ENCODE measurements at places on chromosomes 4 and X.

DNA sequence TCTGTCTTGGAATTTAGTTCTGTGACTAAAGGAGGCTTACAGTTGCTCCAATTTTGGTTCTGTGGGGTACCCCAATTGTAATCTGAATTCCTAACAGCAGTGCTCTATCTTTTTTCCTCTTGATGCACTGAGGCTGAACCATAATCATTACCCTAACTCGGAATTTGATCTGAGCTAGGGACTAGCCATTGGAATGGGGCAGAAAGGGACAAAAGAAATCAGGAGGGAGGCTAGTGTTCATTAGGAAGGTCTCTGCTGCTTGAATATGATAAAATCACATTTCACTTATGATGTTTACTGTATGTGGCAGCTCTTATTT, 2.7 kb downstream of the KLF3 start:
- no peak for DNase-seq

- DNase-seq: no peak
Observed at GRCh38 chr4:84985952-84986351, 19.5 kb upstream of the WDFY3 start.

- DNase-seq: no peak
Observed at GRCh38 chr4:184860018-184860779, 34.4 kb upstream of the ACSL1 start.

DNA sequence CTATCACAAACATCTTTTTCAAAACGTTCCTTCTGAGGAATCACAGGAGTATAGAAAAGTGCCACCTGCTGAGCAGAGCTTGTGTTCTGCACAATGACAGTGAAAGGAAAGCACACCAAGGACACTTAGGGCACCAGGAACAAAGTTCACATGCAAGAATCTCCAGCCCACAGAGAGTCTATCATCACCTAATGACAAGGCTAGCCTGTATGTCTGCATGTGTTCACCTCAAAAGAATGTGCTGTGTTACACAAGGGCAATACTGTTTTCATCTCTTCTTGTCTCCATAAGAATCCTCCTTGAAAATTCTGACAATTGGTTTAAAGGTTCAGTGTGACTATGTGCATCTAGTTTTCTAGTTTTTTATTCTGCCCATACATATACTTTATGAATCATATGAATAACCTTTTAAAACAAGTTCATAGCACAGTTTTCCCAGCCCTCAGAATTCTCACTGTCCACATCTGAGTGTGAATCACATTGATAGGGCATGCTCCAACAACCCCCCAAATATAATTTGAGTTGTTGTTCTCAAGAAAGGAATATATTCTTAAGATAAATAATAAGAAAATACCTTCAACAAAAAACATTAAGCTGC, 118.0 kb downstream of the PWWP3B start:
- DNase-seq: no peak

GRCh38 chr4:182923796-182924340, 6.7 kb upstream of the DCTD start:
- DNase-seq: no peak

DNA sequence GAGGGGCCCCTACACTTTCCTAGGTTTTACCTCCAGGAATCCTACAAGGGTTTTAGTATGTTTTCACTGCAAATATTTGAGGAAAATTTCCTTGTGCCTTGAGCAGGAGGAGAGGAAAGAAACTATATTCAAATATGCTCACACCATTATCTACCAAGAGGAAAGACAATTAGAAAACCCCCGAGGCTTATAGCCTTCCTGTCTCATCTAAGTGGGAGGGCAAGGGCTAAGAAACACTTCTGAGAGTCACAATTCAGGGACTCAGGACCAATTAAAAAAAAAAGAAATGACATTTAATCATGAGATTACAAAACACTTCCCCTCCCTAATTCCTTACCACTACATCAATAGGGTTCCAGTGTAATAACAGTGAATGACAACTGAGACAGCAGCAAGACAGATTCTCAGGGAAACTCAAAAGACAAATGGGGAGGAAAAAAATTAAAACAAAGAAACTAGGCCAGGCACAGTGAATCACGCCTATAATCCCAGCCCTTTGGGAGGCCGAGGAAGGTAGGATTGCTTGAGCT, 45.6 kb downstream of the ATRX start:
- no peak for DNase-seq

DNA sequence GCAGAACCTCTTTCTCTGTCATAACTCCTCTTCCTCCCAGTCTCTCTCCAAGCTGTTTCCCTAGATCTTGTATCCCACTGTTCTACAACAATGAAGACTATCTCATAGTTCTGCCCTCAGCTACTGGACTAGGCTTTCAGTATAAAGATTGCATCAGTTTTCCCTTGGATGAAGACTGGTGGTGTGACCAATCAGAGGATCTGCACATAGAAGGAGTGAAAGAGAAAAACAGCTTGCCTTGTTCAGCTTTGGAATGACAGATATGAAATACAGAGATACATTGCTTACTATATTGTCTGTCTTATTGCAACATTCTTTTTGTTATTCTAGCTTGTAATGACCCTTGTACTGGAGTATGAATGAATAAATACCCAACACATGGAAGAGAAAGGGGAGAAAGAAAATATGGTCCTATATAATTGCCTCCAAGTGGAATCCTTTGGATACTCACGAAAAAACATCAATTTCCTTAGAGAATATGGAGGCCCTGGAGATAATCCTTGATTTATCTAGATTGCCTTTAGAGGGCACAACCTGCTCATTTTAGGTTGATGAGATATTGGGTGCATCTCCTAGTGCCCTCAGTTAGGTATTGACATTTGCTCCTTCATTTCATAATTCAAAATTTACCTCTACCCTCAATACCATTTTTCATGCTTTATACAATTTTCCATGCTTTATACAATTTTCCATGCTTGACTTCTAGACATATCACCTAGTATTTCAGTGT, 395.8 kb downstream of the NAF1 start:
- DNase-seq: no peak

GRCh38 chr4:185718578-185719499, 93.2 kb downstream of the SORBS2 start:
- no peak for DNase-seq

DNA sequence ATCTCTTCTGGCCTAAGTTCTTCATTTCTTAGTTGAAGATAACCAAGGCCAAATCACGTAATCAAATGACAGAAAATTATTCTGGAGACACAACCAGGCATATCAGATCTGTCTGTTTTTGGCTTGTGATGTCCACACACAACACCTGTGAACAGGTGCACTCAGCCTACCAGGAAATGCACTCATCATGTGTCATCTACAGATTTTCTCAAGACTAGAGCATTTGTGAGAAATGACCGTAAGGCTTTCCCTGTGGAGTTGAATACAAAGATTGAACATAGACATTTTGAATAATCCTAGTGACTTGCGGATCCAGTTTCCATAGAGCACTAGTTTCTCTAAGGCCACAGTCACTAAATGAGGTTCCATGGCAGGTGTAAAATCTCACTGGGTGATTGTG, 26.7 kb upstream of the CXCL8 start:
- DNase-seq: no peak

DNA sequence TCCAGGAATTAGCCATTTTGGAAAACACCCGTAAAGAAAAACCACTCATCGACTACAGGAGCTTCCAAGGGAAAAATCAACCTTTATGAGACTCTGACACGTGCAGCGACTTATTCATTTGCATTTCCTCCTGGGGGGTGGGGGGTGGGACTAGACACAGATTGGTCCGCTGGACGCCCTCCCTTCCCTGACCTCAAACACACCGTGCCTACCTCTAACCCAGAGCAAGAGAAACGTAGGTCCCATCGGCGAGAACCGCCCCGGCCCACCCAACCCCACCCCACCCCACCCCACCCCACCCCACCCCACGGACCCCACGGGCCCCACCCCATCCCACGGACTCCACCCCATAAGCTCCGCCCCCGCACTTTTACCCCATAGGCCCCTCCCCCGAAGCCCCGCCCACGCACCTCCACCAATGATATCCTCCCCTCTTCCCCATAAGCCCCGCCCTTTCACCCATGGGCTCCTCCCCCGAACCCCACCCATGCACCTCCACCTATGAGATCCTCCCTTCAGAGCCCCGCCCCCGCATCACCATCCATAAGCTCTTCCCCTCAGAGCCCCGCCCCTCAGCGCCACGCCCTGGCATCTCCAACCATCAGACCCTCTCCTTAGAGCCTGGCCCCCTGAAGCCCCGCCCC, 1.1 kb downstream of the GTPBP6 start:
- DNase-seq: no peak

DNA sequence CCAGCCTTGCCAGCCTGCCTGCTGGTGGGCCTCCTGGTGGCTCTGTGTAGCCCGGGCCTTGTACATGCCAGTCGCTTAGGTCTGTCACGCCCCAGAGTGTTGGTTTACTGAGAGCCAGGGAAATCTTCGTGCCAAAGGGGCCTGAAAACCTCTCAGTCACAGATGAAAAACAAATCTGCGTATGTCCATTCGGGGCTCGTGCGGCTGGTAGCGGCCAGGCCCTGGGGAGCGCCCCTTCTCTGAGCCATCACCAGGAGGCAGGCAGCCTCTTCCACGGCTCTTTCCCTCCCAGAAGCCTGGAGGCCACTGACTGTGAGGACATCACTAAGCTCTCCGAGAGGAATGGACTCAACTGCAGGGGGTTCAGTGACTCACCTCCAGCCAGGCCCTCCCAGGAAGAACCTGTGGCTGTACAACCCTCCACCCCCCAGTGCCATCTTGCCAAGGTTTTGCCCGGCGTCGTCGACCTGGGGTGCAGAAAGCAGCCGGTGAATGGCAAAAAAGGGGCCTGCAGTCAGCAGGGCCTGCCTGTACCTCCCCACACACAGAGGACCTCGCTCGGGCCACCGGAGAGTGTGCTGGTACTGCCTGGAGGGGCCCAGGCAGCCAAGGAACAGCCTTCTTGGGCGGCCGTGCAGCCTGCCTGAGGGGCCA, 162.2 kb downstream of the BCOR start:
- DNase-seq: no peak

DNA sequence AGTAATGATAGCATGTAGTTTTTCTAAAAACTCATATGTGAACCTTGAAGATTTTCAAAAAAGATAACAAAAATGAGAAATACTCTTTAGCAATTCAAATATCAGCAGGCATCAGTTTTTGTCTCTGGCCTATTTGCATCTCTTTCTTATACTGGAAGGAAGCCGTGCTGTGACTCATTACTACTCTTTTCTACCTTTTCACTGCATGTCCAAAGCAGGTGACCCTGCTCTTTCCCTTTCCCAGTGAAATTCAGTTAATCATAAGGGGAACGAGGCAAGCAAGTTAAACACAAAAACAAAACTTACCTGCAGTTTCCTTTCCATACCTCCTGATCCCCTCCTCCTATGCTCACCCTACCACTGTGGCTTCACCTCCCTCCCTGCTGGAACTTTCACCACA, 9.3 kb downstream of the SPATA4 start:
- no peak for DNase-seq

DNA sequence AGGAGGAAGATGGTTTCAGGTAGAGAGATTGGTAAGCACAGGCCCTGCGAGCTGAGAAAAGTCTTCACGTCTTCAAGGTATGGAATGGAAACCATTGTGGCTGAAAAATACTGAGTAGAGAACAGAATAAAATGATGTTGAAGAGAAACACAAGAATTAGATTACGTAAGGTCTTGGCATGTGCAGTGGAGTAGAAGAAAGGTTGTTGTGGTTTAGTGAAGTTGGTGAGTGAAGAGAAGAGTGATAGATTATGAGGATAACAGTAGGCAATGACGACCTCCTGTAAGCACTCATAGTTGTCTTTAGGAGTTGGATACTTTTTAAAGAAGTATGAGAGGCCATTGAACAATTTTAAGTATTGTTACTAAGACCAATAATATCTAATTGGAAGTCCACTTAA, 642.6 kb downstream of the PCDH7 start:
- no peak for DNase-seq

DNA sequence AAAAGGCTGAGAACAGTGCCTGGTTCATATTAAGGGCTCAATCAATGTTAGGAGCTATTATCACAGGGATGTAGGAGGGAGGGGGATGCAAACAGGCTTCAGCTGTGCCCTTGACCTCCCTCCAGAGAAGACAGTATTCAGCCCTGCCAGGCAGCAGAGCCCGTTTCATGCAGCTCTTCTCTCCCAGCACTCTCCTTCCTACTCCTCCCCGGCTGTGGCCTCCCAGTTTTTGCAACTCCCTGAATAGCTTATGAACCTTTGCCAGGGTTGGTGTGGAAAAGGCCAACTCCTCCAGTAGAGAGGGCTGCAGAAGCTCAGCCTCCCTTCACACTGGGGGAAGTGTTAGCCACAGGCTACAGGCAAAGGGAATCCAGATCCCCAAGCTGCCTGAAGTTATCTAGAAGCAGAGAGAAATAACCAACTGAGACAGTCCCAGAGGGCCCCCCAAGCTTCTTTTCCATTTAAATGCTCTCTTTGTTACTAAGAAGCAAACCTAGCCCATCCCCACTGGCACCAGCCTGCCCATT, 31.7 kb upstream of the APLN start:
- no peak for DNase-seq

DNA sequence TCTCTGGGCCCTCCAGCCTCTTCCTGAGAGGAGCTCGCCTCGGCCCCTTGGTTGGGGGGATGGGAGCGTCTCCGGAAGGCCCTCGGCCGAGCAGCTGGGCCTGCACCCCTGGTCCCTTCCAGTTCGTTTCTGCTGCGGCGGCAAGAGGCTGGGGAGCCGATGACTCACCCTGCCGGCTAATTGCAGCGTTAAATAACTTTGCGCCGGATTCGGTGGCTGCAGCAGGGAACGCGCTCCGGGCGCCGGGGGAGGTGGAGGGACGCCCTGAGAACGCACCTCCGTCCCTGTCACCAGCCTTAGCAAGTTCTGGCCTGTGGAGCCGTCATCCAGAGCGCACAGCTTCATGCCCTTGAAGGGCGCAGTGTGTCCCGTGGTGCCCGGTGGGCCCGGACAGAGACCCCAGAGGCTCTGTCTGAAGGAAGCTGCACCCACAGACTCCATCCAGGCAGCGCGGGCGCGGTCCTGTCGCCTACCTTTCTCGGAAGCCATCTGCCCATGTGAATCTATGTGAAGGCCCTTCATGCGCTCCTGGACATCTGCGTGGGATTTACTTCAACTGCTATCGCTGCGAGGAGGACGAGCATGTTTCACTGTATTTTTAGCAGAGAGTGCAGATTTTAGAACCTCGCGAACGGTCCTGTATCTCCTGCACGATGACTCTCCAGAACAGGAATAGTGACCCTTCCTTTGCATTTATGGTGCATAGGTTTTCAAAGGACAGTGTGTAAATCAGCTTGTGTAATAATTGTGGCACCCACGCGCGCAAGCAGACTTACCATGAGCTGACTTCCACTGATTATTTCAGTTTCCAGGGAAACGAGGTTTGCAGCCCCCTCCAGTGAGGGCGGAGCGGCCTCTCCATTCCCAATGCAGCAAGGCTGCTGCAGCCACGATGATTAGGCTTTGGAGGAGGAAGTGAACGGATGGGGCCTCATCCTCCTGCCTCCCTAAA, 1.7 kb upstream of the TMEM271 start:
- no peak for DNase-seq

GRCh38 chr4:56990109-56990905, 11.6 kb downstream of the POLR2B start:
- no peak for DNase-seq

- no peak for DNase-seq
Observed at GRCh38 chr4:183437452-183437851, 7.0 kb upstream of the CDKN2AIP start.

DNA sequence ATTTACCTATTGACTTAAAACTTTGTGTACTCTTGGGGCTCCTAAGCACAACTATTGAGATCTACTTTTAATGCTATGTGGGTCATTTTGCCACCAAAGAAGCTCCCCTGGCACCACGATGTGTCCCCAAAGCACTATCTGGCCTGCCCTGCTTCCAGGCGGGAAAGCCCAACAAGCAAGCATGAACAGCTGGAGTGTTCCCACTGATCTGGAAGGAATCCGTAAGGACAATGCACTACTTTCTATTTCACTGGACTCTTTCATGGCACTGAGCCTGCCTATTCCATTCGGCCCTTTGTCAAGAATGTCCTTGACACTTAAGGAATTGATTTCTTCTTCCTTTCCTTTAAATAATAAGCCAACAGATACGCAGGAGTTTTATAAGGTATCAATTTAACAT, 38.8 kb downstream of the GRIA3 start:
- no peak for DNase-seq
